ENCODE measurements at places on chromosomes 16 and 17. TPM values are rescaled to one million over a fixed set of nuclear protein-coding genes. Genes with fewer than 3 reads are reported as not detected.

The DPEP1 gene
- 0.33 TPM for total RNA-seq

The TPSAB1 gene
- not detected for total RNA-seq

The HSPB9 gene
- not detected for total RNA-seq

The KRT33B gene
- not detected for total RNA-seq

The SPECC1 gene
- total RNA-seq = 2.5 TPM
